ENCODE measurements at places on chromosomes 2 and 18. TPM values are rescaled to one million over a fixed set of nuclear protein-coding genes. Genes with fewer than 3 reads are reported as not detected.

The SPP2 gene
- not detected for polyA plus RNA-seq

The STEAP3 gene
- polyA plus RNA-seq = 30.8 TPM

The PTPN4 gene
- 16.9 TPM for polyA plus RNA-seq

The STPG4 gene
- polyA plus RNA-seq = 0.14 TPM

The CYTIP gene
- not detected for polyA plus RNA-seq

The AGXT gene
- not detected for polyA plus RNA-seq

The ALPG gene
- 0.07 TPM for polyA plus RNA-seq

The SCN9A gene
- polyA plus RNA-seq = 8.3 TPM

The ATP6V1C2 gene
- polyA plus RNA-seq = 0.08 TPM

The RPRD1A gene
- polyA plus RNA-seq = 26.0 TPM

The RNF103 gene
- 20.0 TPM for polyA plus RNA-seq
